ENCODE measurements at places on chromosomes 12 and 14. TPM values are rescaled to one million over a fixed set of nuclear protein-coding genes. Genes with fewer than 3 reads are reported as not detected.

GRCh38 chr12:19572920-19573558, 133.7 kb downstream of the AEBP2 start:
- peak; percentile 33 for DNase-seq

DNA sequence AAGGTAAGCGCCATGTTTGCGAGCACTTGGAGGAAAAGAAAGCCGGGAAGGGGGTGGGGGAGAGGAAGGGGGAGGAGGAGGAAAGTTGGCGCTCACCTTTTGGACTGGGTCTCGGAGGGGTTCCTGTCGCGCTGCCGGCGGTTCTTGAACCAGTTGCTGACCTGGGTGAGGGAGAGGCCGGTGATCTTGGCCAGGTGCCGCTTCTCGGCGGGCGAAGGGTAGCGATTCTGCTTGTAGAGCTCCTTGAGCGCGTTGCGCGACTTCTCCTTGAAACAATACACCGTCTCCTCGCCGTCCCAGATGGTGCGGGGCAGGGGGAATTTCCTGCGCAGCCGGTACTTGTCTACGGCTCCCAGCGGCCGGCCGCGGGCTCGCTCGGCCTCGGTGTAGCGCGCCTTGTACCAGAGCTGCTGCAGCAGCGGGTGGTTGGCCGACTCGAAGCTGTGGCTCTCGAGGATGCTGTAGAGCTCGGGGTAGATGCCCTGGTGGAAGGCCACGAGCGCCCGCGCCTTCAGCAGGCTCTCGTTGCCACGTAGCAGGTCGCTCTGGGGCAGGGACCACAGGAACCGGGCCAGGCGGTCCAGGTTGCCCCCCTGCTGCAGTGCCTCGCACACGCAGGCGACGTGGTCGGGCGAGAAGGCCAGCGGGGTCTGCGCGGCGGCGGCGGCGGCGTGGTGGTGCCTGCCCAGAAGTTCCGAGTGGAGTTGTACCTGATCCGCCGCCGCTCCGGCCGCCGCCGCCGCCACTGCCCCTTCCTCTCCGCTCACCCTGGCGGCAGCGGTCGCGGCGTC, 840 bp downstream of the SIX4 start:
- DNase-seq = peak; percentile 27

The RNASE2 gene
- not detected for total RNA-seq

The LRP1-AS gene
- total RNA-seq = not detected

GRCh38 chr12:26287671-26288381, 92.5 kb downstream of the SSPN start:
- DNase-seq = no peak

The PPFIA2 gene
- 0.42 TPM for total RNA-seq

The IL26 gene
- not detected for total RNA-seq

GRCh38 chr14:90600619-90601018, 203.8 kb downstream of the CALM1 start:
- DNase-seq = no peak

DNA sequence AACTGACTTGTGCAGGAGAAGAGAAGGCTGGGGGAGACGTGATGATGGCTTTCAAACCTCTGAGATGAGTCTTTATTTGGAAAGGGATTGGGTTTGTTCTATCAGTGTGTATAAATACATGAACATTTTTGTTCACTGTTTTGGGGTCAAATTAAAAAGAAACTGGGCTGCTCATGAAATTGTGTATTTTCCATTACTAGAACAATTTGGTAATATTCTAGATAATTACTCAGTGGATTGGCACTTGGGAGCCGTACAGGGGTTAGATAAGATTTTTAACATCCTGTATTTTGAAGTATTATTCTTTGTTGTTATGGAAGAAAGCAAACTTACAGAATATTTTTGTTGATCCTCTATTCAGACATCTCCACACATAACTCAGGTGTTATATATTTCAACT, 340.6 kb downstream of the PRKD1 start:
- no peak for DNase-seq

The OAS3 gene
- 39.8 TPM for total RNA-seq

- no peak for DNase-seq
Observed at GRCh38 chr14:100740196-100740825, 13.6 kb downstream of the DLK1 start.

GRCh38 chr12:130764073-130764472, 48.0 kb upstream of the RIMBP2 start:
- DNase-seq = no peak

GRCh38 chr14:75770635-75771034, 109.6 kb downstream of the TTLL5 start:
- no peak for DNase-seq

DNA sequence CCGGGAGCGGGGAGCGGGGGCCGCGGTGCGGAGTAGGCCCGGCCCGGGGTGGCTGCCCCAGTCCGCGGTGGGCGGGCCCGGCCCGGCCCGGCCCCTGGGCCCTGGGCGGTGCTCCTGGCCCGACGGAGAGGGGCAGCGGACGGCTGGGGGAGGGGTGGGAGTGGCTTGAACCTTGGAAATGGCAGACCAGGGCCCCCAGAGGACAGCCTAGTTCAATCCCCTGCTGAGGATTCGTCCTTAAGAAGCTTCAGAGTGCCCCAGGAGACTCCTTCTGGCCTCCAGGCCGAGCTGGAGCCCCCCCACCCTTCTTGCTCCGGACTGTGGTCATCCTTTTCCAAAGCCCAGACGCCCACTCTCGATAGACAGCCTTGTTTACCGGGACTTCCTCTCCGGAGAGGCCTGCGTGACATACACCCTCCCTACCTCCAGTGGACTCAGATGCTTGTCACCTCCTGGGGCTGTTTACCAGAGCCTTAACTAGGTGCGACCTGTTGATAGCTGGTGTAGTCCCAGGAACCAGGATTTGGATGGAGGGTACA, 458 bp downstream of the KHNYN start:
- peak; percentile 69 for DNase-seq

GRCh38 chr12:20154052-20154451, 214.3 kb upstream of the PDE3A start:
- no peak for DNase-seq

DNA sequence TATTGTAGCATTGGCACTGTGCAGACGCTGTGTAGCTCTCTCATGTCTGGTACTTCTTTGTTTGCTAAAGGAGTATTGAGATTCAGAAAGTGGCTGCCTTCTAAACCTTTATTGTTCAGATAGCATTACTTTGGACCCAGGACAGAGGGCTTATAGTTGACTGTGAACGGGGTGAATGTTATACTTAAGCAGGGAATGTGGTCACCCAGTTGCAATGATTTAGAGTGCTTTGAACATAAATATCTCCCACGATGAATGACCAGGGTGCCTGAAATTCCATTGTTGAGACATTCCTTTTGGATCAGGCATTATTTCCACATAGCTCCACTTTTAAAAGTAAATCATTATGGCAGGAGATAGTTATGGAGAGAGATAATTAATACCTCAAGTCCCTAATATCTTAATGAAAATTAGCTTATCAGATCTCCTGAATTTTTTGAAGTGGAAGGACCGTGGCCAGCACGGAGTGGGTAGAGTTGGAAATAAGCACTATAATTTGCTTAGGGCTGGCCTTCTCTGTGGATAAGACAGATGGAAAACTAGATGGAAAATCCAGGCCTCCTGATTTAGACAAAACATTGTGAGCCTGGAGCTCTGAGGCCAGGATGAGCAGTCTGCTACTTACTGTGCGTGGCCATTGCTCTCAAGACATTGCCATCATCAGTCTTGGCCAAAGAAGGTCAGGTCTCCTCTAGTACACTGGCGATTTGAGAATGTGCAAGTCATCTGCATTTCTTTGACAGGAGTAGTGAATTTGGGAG, 114.5 kb downstream of the ETV6 start:
- no peak for DNase-seq

The CLEC4E gene
- total RNA-seq = not detected

The RFX4 gene
- not detected for total RNA-seq

GRCh38 chr14:40599725-40600124, 1007.0 kb upstream of the LRFN5 start:
- DNase-seq = no peak

GRCh38 chr12:75944097-75944904, 87.3 kb downstream of the PHLDA1 start:
- peak; percentile 42 for DNase-seq

The CCDC196 gene
- total RNA-seq = not detected

- no peak for DNase-seq
Observed at GRCh38 chr12:7694556-7695236, 879 bp downstream of the GDF3 start.

The FERMT2 gene
- total RNA-seq = 2.3 TPM

- no peak for DNase-seq
Observed at GRCh38 chr12:62762645-62763044, 172.3 kb downstream of the PPM1H start.

- no peak for DNase-seq
Observed at GRCh38 chr14:31255286-31255685, 47.7 kb upstream of the HECTD1 start.

- no peak for DNase-seq
Observed at GRCh38 chr12:124655698-124656516, 88.5 kb upstream of the NCOR2 start.

GRCh38 chr12:100959481-100959880, 164.9 kb downstream of the ANO4 start:
- DNase-seq = no peak

The DPY19L2 gene
- 4.6 TPM for total RNA-seq

DNA sequence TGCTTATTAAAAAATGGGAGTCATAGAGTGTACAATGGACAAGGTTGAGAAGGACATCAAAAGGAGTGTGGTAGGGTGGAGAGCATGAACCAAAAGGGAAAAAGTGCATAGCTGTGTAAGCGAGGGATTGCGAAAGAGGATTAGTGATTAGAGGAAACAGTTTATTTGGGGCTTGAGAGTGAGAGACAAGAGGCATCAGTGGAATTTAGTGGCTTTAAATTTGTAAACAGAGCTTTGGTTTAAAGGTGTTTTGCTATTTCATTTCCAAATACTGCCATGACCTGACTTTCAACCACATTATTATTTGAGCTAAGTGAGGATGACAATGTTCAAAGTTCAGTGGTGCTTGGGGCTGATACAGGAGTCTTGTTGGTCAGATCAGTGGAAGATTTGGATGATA, 53.4 kb downstream of the SLC16A7 start:
- no peak for DNase-seq

DNA sequence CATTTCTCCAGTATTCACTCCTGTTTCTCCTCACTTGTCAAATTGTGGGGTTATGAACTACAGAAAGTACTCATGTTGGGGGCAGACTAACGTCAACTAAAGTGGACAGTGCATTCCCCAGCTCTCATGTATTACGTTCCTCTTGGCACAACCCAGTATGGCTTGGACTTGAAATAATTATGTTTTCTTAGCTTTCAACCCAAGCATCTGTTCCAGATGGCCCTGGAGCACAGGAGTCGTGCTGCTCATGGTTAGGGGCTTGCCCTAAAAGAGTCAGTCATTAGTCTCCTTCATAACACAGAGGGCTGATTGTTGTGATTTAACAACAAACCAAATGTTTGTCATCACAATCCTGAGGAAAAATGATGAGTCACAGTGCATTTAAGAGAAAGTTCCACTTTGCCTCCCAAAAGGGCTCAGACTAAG, 154.4 kb downstream of the RPAP3 start:
- no peak for DNase-seq

GRCh38 chr12:108043286-108043685, 85.8 kb upstream of the WSCD2 start:
- no peak for DNase-seq

GRCh38 chr12:87766044-87766443, 263.2 kb downstream of the C12orf50 start:
- no peak for DNase-seq

The SYNDIG1L gene
- not detected for total RNA-seq

DNA sequence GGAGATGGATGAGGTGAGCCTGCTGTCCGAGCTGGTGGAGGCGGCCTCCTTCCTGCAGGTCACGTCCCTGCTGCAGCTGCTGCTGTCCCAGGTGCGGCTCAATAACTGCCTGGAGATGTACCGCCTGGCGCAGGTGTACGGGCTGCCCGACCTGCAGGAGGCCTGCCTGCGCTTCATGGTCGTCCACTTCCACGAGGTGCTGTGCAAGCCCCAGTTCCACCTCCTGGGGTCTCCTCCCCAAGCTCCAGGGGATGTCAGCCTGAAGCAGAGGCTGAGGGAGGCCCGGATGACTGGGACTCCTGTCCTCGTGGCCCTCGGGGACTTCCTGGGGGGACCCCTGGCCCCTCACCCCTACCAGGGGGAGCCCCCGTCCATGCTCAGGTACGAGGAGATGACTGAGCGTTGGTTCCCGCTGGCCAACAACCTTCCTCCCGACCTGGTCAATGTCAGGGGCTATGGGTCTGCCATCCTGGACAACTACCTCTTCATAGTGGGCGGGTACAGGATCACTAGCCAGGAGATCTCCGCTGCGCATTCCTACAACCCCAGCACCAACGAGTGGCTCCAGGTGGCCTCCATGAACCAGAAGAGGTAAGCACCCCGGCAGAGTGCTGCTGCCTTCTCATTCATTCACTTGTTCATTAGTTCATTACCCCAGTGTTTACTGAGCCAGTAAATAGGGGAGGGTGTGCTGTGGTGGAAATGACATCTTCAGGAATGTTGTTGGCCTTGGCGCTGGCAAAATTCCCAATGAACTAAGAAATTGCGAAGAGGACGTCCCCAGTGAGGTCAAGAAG, 774 bp upstream of the MANSC4 start:
- peak; percentile 37 for DNase-seq

DNA sequence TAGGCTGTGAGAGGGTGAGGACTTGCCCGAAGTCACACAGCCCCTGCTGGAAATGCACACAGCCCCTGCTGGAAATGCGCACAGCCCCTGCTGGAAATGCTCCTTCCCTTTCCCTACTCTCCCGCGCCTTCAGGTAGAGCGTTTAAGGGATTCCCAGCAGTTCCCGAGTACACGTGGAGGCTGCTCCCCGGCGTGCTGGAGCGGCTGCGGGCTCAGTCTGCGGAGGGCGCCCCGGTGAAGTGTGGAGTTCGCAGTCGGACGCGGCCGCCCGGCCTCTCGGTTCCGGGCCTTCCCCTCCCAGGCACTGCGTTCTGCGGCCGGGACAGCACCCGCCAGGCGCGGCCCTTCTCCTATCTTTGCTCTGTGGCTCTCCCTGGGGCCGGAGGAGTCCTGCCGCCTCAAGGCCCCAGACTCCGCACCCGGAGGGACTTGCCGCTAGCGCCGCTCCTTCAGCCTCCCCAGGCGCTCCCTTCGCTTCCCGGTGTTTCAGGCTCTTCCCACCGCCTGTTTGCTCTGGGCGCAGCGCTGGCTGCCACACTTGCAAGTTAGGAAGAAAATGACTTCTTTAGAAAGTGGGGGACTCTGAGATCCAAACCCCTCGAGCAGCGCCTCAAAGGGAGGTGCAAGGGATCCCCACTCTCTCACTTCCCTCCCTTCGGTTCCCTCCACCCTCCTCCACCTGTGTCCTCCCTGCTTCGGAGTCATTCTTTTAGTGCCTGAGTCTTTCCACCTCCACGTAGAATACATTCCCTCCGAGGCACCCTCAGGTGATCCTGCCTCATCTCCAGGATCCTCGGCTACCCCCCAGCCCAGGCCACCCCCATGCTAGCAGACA, 8.3 kb upstream of the TBX5 start:
- DNase-seq = no peak

- DNase-seq = no peak
Observed at GRCh38 chr12:115088995-115089841, 405.2 kb upstream of the TBX3 start.

The KLRC4 gene
- total RNA-seq = 2.4 TPM

The FAM181A gene
- not detected for total RNA-seq

The PRPH gene
- total RNA-seq = not detected

The CCND2 gene
- total RNA-seq = 749 TPM
